ENCODE measurements at places on chromosomes 12 and 14.
A peak's percentile ranks its signal among the peaks of the same experiment; 100 is the strongest.

DNA sequence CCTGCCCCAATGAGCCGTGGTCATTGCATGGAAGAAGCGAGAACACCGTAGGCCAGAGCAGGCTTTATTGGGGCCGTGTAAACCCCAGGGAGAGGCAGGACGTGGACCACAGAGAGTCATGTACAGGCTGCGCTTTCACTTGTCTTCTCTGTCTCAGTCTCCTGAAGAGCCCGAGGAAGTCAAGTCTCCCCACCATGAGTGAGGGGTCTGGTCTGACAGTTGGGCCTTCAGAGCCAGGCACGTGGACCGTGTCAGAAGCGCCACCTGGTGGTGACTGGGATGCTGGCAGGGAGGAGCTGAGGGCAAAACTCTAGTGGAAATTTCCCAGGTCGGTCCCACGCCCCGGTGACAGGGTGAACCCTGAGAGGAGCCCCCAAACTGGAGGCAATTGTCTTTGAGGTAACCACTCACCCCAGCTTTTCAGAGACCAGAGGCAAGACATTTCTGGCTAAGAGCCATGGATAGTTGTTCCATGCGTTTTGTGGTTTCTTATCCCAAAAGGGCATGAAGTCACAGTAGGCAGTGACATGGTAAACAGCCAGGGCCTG lies 17.4 kb downstream of the RPS6KL1 start:
- DNase-seq, result peak; percentile 80

- DNase-seq, result no peak
These were observed 60.8 kb downstream of the GALNT16 start for GRCh38 chr14:69320581-69321365.

DNA sequence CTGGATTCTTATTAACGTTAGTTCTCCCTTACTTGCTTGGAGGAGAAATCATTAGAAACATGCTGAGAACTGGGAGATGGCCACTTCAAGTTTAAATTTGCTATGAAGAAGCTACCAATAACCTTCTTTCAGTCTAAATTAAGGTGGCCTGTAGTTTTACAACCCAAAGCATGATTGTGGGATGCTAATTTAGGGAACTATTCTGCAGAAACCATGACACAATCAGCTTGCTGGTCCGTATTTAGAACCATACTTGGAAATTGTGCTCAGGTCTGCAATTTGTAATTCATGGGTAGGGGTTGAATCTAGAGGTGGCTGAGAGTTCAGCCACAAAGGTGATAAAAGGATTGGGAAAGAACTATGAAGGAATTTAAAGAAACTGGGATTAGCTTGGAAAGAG lies 405.7 kb downstream of the RAD51B start:
- no peak for DNase-seq

DNA sequence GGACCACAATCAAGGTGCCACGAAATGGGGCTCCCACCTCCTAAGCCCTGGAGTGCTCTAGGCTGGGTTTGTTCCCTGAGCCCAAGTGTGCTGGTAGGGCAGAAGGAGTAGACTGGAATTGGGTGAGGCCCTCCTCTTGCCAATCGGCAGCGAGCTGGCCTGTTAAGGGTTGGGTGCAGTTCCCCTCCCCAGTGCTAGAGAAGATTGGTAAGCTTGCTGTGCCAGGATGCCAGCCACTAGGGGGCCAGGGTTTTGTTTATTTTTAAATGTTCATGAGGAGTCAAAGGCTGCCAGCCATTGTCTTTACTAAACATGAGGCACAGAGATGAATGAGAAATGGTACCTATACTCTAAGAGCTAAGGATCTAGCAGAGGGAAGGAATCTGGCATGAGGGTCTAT lies 79.7 kb downstream of the SPTB start:
- DNase-seq, result no peak

DNA sequence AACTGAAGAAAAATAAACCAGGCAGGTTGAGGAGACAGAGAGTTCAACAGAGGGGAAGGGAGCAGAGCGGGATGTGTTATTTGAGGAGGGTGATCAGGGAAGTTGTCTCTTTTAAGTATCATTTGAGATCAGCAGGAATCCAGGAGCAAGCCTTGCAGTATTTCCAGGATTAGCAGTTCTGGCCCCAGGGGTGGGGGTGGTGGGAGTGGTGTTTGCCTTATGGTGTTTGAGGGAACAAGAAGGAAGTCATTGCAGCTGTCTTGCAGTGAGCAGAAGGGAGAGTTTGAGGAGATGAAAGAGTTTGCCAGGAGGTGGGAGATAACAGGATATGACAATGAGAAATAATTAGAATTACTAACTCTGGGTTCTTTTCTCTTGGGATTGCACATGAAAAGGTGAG lies 418.6 kb downstream of the NELL2 start:
- DNase-seq, result no peak

GRCh38 chr14:103744621-103745395 lies 29.2 kb downstream of the ZFYVE21 start:
- no peak for DNase-seq

DNA sequence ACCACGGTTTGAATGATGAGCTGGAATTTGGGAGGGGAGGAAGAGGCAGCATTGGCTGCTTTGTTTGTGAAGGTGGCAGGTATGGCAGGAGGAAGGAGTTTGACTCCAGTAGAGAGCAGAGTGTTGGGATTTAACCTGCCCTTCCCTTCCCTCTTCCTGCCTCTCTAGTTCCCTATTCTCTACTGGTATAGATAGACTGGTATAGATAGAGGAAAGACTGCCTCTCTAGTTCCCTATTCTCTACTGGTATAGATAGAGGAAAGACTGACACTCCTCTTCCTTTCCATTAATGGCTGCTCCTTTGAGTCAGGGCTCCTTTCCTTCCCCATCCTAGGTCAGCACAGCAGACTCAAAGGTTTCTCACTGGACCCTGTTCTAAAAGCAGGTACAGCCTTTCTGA lies 8.4 kb upstream of the SYCP3 start:
- DNase-seq, result no peak

DNA sequence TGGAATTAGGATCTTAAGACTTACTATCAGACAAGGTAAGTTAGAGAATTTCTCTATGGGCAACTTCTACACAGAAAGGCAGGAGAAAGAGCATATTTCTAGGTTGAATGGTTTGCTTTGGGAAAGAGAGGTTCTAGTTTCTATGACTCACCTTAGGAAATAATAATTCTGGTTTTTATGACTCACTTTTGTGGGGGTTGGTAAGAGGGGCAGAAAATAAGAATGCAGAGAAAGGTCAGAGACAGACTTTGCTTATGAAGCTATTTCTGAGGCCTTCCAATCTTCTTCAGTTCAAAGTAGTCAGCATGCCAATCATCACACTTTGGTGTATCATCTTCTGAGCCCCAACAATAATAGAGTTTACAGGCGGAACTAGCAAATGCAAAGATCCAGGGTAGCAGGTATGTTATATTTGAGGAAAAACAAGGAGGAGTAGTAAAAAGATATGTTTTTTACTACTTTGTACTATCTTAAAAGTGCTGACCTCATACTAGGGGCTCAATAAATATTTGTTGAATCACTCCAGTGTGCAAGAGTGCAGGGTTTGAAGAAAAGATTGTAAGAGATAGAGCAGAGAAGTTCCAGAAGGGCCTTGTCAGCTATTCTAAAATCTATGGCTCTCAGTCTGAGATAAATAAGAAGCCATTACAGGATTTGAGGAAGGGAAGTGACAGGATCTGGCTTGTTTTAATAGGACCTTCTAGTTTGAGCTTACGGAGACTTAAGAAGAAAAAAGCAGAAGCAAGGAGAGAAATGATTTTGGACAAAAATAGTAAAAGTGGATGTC lies 56.7 kb upstream of the LRFN5 start:
- DNase-seq, result no peak
